Right ventricle myocardium inferior (tissue), 1 donor: ENCODE measurements at places on chromosomes 2 and 18. TPM values are rescaled to one million over a fixed set of nuclear protein-coding genes. Genes with fewer than 3 reads are reported as not detected.

DNA sequence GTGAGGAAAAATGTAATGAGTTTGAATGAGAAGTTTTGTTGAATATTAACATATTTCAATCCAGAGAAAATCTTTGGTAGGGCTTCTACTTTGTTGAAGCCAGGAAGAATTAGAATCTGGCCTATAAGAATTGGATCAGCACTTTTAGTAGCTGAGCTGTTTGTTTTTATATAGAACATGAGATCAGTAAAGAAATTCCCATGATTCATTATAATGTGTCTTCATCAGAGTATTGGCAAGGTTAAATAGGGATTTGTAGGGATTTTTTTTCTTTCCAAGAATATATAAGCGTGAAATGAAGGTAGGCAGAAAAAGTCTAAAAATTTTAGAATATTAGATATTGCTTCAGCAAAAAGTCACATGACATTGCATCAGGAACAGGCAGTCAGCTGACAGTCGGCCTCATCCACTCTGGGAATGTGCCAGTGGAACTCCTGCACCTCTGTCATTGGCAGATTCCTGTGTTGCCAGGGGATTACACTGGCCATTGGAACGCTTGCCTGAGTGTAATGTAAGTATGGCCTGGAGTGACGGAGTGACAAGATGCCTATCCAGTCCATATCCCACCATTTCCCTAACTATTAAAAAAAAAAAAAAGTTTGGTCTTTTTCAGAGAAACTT lies 60.6 kb downstream of the SERTAD2 start:
- DNase-seq = no peak

DNA sequence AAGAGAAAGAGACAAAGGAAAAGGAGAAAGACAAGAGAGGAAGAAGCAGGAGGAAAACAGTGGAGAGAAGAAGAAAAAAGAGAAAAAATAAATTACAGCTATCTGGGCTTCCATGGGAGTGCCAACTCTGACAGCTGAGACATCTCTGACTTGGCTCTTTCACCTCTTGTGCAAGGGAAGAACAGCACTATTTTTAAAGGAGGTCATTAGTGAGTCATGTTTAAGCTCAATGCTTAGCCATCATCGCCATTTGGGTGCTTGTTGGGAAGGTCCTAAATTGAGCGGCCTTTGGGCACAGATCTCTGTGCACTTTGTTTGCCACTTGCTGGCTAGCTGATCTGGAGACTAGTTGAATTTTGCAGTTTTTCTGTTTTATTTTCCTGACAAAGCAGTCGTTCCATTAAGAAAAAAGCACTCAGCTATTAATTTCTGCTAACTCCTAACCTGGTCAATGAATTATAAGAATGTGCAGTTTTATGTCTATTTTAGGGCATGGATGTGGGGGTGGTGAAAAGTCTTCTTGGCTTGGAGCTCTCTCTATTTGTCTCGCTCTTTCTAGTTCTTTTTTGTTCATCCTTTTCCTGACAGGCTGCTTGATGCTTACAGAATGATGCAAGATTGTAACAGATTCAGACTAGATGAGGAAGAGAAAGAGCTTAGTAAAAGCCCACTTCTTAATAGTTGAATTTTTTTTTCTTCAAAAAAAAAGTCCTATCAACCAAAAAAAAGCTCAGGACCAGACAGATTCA lies 231.5 kb downstream of the SLC8A1 start:
- no peak for DNase-seq

DNA sequence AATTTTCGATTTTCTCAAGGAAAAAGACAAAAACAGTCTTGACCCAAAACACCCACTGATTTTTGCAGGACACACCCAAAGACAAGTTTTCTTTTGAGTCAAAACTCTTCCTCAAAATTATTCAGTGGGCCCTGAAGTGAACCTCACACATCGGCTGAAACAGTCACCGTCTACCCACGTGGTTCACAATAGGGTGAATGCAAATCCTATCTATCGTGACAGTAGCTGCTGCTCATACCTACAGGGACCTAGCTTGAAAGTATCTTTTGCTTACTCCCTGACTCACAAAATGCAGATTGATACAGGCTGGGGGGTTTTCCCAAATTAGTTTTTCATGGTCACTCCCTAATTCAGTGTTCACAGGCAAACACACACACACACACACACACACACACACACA lies 10.7 kb upstream of the CD226 start:
- no peak for DNase-seq

- no peak for DNase-seq
Observed at GRCh38 chr2:126722546-126722945, 66.6 kb downstream of the GYPC start.

DNA sequence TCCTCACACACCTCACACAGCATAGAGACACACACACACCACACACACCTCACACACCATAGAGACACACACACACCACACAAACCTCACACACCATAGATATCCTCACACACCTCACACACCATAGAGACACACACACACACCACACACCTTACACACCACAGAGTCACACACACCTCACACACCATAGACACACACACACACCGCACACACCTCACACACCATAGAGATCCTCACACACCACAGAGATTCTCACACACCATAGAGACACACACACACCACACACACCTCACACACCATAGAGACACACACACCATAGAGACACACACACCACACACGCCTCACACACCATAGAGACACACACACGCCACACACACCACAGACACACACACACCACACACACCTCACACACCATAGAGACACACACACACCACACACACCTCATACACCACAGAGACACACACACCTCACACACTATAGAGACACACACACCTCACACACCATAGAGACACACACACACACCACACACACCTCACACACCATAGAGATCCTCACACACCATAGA lies 270.6 kb downstream of the CYRIA start:
- DNase-seq = no peak

Gene TUBA3E
- 80.0 TPM for total RNA-seq

Gene SERPINB13
- not detected for total RNA-seq
